Stimulated activated CD4-positive, alpha-beta T cell treated with anti-CD3 and anti-CD28 coated beads, Interleukin-2, amount 100 ng/mL, for 48 hours (primary cell): ENCODE measurements at places on chromosomes 16 and 17.
A peak's percentile ranks its signal among the peaks of the same experiment; 100 is the strongest.

DNA sequence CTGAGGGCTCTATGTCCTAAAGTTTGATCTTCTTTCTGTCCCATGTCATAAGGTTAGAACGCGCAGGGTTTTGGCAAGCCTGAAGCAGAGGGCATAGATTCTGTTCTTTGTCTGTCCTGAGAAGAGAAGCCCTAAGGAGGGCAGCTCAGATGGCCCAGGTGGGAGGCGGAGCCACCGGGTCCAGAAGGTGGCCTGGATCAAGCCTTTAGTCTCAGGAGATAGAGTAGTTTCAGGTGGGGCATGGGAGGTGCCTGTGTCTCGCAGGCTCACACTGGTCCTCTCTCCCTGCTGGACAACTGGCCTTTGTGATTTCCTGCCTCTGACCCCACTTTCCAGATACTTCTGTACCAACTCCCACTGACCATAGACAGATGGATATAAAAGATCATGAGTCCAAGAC, 44.2 kb upstream of the DNAJA2 start:
- no peak for DNase-seq

DNA sequence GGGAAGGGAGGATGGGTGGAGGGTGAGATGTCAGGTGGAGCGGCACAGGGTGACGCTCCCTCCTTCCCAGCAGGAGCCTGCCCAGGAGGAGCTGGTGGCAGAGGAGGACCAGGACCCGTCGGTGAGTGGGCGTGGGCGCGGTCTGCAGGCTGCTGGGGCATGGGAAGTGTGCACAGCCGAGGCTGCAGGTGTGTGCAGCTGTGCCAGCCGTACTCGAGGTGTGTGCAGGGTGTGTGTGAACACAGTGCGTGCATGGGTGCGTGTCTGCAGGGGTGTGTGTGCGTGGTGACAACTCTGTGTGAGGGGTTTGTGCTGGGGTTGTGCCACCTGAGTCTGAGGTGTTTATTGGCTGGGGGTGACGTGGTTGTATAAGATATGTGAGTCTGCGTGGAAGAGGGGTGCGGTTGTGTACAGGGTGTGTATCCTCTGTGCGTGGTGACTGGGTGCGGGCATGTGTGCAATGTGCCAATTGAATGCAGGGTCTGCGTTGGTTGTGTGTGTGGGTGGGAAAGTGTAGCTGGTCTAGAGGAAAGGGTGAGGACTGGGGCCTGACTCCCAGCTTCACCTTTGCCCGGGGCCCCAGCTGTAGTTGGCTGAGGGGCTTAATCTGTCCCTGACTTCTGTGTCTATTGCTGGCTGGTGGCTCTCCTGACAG, 670 bp downstream of the TNFSF12 start:
- DNase-seq: peak; percentile 27

DNA sequence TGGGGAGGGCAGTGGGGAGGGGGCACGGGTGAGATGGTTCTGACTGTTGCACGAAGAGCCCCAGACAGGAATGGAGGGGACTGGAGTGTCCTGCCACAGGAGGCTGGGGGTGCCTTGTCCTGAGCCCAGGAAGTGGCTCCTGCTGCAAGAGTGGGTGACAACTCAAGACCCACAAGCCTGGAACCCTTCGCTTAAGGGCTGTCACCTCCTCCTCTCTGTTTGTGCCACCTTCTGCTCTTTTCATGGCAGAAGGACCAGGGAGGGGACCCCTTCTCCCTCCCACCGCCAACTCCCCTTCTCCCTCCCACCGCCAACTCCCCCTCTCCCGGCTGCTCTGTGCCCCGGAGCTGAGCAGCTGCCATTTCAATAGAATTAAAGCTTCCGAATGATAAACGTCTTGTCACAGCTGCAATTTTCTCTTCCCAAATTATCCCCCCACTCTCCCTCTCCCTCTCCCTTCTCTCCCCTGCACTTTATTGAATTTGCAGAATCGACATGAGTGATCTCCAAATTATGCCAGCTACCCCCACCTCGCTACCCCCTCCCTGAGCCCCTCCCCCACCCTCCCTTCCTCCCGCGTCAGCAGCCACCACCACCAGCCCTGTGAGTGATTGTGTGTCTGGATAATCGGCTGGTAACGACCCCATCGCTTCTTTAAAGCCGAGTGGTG, 13.7 kb downstream of the GJD3 start:
- DNase-seq: no peak

- no peak for DNase-seq
Measured at GRCh38 chr17:58648236-58648635, 43.6 kb downstream of the TEX14 start.

- peak; percentile 38 for DNase-seq
Measured at GRCh38 chr17:60720763-60721531, 43.3 kb downstream of the BCAS3 start.

DNA sequence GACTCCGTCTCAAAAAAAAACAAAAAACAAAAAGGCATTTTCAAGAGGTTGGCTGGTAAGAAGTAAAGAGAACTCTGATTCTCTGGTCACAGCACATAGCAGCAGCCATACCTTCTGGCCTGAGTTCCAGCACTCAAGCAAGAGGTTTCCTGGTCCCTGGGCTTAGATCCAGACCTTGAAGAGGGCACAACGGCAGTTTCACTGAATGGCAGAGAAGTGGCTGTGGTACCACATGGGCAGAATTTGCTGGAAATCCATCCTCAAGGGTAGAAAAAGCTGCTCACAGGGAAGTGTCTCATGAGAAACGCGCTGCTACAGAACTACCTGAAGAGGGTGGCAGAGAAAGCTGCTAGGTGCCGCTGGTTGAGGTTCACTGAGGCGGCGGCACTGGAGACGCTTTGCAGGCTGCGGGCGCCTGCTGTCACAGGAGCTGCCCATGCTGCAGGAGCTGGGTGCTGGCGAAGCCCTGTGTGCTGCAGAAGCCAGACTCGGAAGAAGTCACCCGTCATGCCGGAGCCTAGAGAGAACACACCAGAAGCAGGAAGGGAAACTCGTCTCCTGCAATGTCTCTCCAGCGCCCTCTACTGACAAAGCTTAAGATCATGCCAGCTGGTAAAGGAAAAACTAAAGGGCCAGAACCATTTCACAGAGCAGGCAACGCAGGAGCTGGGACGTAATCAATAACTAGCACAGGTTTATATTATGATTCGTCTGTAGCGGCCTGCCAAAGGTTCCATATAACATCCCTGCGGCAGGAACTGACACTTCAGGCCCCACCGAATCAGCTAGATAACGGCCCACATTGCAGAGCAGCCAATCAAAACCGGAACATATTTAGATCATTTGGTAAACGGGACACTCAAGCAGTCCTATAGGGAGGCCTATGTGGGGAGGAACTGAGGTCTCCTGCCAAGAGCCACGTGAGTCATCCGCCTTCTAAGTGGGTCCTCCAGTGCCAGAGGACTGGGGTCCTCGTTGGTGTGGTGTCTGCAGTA, 5.4 kb upstream of the ZNF213 start:
- peak; percentile 76 for DNase-seq

- no peak for DNase-seq
Measured at GRCh38 chr16:8849411-8850011, 19.3 kb downstream of the CARHSP1 start.

DNA sequence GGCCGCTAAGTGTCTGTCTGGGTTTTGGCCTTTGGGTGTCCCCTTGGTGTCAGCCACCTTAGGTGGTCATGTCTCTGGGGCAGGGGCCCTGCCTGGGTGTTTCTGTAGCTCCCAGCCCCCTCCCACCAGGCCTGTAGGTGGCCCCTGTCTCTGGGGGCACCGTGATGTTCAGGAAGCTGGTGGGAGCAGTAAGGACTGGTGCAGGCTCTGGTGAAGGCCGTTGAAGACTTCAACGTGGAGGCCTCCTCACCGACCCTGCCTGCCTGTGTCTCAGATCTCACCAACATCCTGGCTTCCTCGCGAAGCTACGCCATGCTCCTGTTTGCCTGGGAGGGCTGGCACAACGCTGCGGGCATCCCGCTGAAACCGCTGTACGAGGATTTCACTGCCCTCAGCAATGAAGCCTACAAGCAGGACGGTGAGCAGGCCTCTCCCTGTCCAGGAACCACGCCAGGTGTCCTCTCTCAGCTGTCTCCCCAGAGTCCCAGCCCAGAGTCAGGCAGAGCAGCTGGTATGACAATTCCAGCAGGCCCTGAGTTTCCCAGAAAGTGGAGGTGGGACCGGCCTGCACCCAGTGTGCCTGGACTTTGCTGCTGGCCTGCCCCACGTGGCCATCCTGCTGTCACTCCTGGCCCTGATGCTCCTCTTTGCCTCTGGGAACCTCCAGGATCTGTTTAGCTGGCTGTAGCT, 2.8 kb downstream of the ACE start:
- no peak for DNase-seq

DNA sequence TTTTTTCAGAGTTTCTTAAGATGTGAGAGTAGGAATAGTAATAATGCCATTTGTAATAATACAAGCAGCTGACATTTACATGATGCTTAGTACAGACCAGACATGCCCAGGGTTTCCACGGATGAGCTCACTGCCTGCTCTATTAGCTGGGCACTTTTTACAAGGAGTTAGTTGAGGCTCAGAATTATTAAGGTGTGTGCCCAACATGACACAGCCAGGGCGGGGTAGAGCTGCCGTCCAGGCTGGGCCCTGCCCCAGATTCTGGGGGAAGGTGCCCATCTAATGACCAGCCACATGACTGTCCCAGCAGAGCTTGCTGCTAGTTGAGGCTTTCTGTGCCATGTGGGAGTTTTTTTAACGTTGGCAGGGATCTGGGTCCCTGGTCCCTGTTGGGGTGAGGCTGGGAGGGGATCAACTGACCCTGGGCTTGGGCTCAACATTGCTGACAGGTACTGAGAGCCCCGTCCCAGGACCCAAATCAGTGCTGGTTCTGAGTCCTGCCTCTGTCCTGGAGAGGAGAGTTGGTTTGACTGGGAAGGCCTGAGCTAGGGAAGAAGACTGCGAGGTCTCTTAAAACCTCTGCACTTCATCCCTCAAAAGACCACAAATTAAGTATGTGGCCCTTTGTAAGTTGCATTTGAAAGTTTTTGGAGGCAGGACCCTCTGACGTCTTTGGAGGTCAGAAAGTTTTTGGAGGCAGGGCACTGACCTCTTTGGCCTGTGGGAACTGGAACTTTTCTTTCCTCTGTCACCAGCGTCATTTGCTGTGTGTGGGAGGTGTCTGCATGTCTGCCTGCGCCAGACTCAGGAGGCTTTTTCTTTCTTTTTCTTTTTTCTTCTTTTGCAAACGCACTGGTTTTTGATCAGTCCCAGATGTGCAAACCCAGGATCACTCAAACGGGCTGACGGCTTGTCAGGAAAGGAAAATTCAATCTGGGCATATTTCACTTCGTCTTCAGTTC, 2.2 kb downstream of the CRISPLD2 start:
- no peak for DNase-seq

- no peak for DNase-seq
Measured at GRCh38 chr17:41082626-41083025, 1.3 kb upstream of the KRTAP4-7 start.

- DNase-seq: no peak
Measured at GRCh38 chr17:29215717-29216116, 30.9 kb upstream of the CRYBA1 start.

- DNase-seq: no peak
Measured at GRCh38 chr17:35341411-35341992, 31.9 kb downstream of the SLFN11 start.

DNA sequence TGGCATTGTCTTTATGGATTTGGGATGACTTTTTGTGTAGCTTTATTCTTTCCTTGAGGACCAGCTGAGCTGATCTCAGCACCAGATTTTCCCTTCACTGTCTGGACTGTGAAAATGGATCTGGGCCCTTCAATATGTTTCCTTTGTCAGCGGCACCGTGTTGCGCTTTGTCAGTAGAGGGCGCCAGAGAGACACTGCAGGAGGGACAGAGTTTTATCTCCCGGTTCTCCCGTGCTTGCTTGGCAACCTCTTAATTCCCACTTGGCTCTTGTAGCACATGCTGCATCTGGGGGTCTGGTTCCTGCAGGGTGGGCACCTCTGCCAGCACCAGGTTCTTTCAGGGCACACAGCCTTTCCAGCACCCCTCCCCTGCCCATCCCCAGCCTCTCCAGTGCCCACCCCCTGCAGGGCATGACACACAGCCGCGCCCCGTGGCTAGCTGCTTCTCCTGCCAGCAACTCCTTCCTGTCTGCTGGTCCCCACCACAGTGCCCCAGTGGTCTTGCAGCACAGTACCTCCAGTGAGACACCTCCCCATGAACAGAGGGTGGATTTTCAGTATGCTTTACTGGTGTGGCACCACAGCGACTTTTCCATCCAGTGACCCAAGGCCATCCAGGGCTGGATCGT, 19.6 kb downstream of the OR1D5 start:
- DNase-seq: peak; percentile 37

DNA sequence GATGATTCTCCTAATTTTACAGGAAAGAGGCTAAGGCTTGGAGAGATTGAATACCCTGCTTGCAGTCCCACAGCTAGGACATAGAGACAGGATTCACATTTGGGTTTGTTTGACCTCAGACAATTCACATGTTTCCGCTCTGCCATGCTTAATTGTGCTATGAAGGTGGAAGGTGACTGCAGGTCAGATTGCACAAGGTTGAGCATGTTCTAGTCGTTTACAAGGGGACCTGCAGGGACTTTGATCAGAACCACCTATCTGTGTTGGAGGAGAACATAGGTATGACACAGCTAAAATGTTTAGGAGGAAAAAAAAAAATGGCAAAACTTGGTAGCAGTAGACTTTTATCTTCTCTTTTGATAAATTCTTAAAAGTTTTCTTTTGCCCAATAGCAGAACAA, 4.9 kb upstream of the ANKFN1 start:
- DNase-seq: no peak

GRCh38 chr16:27374221-27374803, 27.7 kb upstream of the IL21R start:
- DNase-seq: no peak

- DNase-seq: no peak
Measured at GRCh38 chr17:27793906-27794569, 6.3 kb downstream of the NOS2 start.

GRCh38 chr16:81809567-81809966, 30.5 kb downstream of the PLCG2 start:
- no peak for DNase-seq

DNA sequence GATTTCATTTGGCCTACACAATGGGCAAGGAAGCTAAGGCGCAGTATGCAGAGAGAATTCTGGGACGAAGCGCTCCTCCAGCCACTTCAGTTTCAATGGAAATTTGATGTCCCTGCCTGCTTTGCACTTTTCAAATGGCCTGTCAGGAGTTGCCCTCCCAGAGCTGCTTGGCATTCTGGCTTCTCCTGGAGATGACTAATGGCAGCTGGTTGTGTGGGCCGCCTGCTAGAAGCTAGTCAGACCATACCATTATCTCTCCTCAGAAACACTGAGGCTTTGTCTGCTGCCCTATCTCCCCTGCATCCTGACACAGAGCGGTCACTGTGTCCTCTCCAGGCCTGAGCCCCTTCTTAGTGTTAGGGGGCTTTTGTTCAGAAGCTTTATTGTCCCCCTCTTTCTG, 180.1 kb downstream of the SPECC1 start:
- no peak for DNase-seq

GRCh38 chr16:82741073-82741615, 114.4 kb downstream of the CDH13 start:
- no peak for DNase-seq

DNA sequence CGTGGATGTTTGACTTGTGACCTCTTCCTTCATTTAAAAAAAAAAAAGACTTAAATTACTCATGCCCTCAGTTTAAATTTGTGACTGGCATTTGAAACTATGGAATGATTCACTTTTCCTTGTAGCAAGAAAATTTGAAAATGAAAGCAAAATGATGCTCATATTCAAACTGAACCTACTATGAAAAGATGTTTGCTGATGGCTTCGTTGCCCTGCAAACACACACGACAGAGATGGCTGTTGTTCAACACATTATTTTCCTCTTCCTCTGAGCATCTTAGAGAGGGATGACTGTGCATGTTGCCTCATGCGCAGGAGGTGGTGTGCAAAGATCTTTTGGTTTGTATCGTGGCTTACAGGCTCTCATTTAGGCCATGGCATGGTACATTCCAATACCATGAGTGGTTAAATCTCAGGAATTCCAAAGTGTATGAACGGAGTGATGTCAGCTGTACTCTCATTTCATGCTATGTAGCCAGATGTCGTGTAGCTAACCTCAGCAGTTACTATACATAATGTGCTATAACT, 164.5 kb downstream of the PRKCA start:
- peak; percentile 37 for DNase-seq
